ENCODE measurements at places on chromosomes 12 and 14.

GRCh38 chr14:53183056-53183455, 29.9 kb upstream of the DDHD1 start:
- no peak for DNase-seq

- no peak for DNase-seq
Observed at GRCh38 chr12:28223025-28223554, 32.8 kb downstream of the CCDC91 start.

DNA sequence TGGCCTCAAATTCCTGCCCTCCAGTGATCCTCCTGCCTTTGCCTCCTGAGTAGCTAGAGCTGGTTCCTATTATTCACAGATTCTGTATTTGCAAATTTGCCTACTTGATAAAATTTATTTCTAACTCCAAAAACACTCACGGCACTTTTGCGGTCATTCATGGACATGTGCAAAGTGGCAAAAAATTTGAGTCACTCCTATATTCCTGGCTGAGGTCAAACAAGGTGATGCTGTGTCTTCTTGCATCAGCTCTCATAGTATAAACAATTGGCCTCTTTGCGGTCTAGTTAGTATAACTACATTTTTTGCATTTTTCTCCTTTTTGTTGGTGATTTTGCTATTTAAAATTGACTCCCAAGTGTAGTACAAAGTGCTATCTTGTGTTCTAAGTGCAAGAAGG, 24.7 kb downstream of the ATF1 start:
- no peak for DNase-seq

GRCh38 chr12:118760623-118761022, 220.7 kb upstream of the SRRM4 start:
- DNase-seq, result no peak

DNA sequence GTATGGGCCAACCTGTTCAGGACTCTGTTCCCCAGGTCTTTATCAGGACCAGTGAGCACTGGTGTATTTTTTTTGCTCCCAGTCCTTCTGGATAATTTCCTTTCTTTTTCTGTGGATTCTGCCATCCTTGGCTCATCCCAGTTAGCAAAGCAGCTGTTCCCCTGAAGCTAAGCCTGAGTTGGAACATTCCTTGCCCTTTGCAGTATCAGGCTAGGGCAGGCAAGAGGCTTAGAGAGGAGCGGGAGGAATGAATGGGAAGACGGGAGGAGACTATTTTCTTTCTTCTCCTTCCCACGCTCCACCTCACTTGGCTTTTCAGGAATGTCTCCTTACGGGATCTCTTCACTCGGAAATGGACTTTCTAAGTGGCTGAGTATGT, 29.2 kb downstream of the ERG28 start:
- no peak for DNase-seq

- no peak for DNase-seq
Observed at GRCh38 chr14:65267856-65268255, 144.7 kb upstream of the FUT8 start.

DNA sequence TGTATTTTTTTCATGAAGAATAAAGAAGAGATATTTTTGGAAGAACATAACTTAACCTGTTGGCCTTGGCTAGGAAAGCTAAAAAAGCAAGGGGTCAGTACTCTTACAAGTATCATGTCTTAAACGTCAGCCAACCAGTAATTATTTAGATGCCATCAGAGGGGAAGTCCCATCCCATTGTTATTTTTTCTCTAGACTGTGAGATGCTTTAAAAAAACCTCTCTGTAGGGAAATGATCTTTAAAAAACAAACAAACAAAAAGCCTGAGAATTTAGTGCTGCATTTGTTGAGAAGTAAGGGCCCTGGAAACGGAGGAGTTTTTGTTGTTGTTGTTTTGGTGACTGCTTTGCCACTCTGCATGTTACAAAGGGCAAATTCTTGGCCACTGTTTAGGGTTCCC, 474.0 kb downstream of the ZFP36L1 start:
- DNase-seq, result no peak

- no peak for DNase-seq
Observed at GRCh38 chr12:65672441-65672840, 151.8 kb upstream of the HMGA2 start.

GRCh38 chr12:69663726-69664125, 35.4 kb downstream of the BEST3 start:
- DNase-seq, result no peak

DNA sequence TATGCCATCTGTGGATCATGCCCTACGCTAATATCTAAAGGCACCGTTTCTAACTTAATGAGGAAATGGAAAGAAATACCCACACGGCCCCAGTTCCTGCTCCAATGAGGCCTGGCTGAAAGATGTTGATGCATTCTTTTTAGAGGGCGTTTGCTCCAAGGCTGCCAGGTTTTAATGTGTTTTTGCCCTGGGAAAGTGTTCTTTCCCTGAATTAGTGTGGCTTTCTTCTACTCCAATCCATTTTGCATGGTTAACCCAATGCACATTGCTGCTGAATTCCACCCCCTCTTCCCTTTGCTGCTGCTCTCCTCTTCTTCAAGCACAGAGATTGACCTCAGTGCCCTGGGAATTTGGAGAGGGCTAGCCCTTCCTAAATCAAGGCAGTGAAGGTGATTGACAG, 1.1 kb downstream of the MYF5 start:
- no peak for DNase-seq

- no peak for DNase-seq
Observed at GRCh38 chr12:83150465-83151189, 463.9 kb downstream of the TMTC2 start.

GRCh38 chr14:68571114-68571591, 221.7 kb downstream of the ZFP36L1 start:
- no peak for DNase-seq

- no peak for DNase-seq
Observed at GRCh38 chr12:114263056-114263805, 142.7 kb downstream of the TBX5 start.

GRCh38 chr12:57758552-57759359, 3.9 kb downstream of the MARCHF9 start:
- no peak for DNase-seq

DNA sequence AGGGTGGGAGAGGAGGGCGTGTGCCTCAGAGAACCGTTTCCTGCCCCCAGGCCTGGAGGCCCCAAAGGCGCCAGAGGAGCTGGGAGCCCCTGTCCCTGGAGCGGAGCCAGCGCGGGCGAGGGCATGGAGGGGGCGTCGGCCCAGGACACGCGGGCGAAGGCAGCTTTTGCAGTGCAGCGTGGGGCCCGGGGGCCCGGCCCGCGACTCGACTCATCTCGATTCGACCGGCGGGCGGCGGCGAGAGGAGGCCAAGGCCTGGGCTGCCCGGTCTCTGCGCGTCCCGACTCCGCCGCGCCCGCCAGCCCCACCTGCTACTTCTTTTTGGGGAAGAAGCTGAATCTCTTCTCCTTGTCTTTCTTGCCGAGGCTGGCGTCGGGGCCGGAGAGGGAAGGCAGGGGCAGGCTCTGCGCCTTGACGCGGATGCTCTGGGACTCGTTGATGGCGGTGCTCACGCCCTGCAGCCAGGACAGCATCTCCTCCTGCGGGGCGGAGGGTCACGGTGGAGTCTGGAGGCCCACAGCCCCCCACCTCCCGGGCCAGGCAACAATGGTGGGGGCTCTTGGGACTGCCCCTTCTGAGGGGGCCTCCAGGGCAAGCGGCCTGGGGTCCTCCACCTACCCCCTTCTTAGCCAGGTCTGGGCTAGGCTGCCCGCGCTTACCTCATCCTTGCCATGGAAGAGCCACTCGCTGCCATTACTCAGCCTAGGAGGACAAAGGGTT, 44.9 kb downstream of the PLEKHG3 start:
- no peak for DNase-seq

- no peak for DNase-seq
Observed at GRCh38 chr12:131724534-131724933, 13.6 kb downstream of the SFSWAP start.

Measured in COR-L47 (cell line).